Activated CD4-positive, alpha-beta T cell treated with anti-CD3 and anti-CD28 coated beads for 36 hours (primary cell): ENCODE measurements at places on chromosomes 11 and 22. TPM values are rescaled to one million over a fixed set of nuclear protein-coding genes. Genes with fewer than 3 reads are reported as not detected.

OR4D11 gene
- total RNA-seq: not detected

C11orf97 gene
- total RNA-seq: not detected

MRGPRF gene
- total RNA-seq: not detected

PAMR1 gene
- total RNA-seq: not detected

PATE4 gene
- not detected for total RNA-seq

FOXRED2 gene
- total RNA-seq: 15.7 TPM

FOLR2 gene
- not detected for total RNA-seq
